ENCODE measurements at places on chromosomes 11 and 22. TPM values are rescaled to one million over a fixed set of nuclear protein-coding genes. Genes with fewer than 3 reads are reported as not detected.

DNA sequence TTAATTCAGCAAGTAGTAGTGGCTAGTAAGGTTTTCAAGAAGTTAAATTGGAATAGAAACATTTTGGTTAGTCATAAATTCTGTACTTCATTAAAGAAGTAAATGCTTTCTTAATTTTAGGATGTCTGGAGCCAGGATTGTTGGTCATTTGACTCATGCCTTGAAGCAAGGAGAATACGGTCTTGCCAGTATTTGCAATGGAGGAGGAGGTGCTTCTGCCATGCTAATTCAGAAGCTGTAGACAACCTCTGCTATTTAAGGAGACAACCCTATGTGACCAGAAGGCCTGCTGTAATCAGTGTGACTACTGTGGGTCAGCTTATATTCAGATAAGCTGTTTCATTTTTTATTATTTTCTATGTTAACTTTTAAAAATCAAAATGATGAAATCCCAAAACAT lies 25.8 kb downstream of the ACAT1 start:
- H3K4me3 ChIP-seq, result no peak overlapping the region
- no peak overlapping the region for H3K27ac ChIP-seq
- no peaks in the 10 kb centered on the region for H3K27me3 ChIP-seq
- no peak for DNase-seq

- no peak overlapping the region for H3K4me3 ChIP-seq
- no peaks in the 10 kb centered on the region for H3K4me1 ChIP-seq
- no peaks in the 10 kb centered on the region for H3K36me3 ChIP-seq
These were observed 282.8 kb downstream of the NTM start for GRCh38 chr11:131653260-131653659.

GRCh38 chr11:2775626-2776350 lies 76.0 kb upstream of the KCNQ1OT1 start:
- no peaks in the 10 kb centered on the region for H3K4me1 ChIP-seq
- no peaks in the 10 kb centered on the region for H3K27me3 ChIP-seq
- no peak overlapping the region for H3K4me3 ChIP-seq
- peak; percentile 68 for DNase-seq
- H3K27ac ChIP-seq, result no peak overlapping the region

- DNase-seq, result no peak
- no peaks in the 10 kb centered on the region for H3K36me3 ChIP-seq
- no peaks in the 10 kb centered on the region for H3K27me3 ChIP-seq
These were observed 8.5 kb downstream of the DCHS1 start for GRCh38 chr11:6646918-6647679.

DNA sequence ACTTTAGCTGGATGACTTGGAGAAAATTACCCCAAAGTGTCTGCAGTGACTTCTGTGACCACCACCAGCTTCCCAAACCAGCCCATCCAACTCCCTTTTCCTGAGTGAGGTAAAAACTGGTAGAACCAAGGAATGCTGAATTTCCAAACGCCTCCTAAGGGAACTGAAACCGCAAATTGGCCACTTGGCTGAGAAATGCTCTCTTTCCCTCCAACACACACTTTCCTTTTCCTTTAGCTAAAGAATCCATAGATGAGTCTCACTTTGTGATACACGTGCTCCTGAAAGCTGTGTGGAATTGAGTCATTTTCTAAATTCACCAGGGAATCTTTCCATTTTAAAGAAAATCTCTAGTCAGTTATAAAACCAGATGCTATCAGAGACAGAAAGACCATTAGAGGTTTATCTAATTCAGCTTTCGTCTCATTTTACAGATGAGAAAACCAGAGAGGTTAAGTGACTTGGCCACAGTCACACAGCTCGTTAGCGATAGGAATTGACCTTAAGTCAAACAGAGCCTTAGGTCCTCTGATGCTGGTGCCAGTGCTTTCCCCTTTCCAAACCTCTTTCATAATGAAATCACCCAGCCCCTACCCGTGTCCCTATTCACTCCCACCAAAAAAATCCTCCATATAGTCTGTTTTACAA lies 137.2 kb downstream of the COMMD9 start:
- H3K4me1 ChIP-seq, result no peaks in the 10 kb centered on the region
- H3K36me3 ChIP-seq, result no peaks in the 10 kb centered on the region
- no peak overlapping the region for H3K27ac ChIP-seq
- DNase-seq, result no peak

CRYBB1 gene
- total RNA-seq, result 1.4 TPM

- no peak overlapping the region for H3K27ac ChIP-seq
- peaks cover 7% of the 10 kb centered on the region for H3K36me3 ChIP-seq
- no peaks in the 10 kb centered on the region for H3K27me3 ChIP-seq
- H3K4me3 ChIP-seq, result no peak overlapping the region
- no peaks in the 10 kb centered on the region for H3K4me1 ChIP-seq
- no peak for DNase-seq
These were observed 293.2 kb downstream of the SWAP70 start for GRCh38 chr11:9957072-9957471.

KCTD14 gene
- total RNA-seq, result 2.0 TPM

MYBPC3 gene
- total RNA-seq, result 0.42 TPM

C1QTNF5 gene
- 42.4 TPM for total RNA-seq

OR51I1 gene
- total RNA-seq, result 0.49 TPM

- H3K4me1 ChIP-seq, result peaks cover 8% of the 10 kb centered on the region
- H3K27me3 ChIP-seq, result no peaks in the 10 kb centered on the region
- no peak overlapping the region for H3K27ac ChIP-seq
- H3K36me3 ChIP-seq, result no peaks in the 10 kb centered on the region
These were observed 37.5 kb upstream of the NNMT start for GRCh38 chr11:114258696-114259095.

- peak; percentile 38 for DNase-seq
- H3K36me3 ChIP-seq, result no peaks in the 10 kb centered on the region
- no peaks in the 10 kb centered on the region for H3K4me1 ChIP-seq
- no peak overlapping the region for H3K27ac ChIP-seq
- H3K27me3 ChIP-seq, result no peaks in the 10 kb centered on the region
These were observed 59.3 kb upstream of the NECTIN1 start for GRCh38 chr11:119788096-119788883.

DNA sequence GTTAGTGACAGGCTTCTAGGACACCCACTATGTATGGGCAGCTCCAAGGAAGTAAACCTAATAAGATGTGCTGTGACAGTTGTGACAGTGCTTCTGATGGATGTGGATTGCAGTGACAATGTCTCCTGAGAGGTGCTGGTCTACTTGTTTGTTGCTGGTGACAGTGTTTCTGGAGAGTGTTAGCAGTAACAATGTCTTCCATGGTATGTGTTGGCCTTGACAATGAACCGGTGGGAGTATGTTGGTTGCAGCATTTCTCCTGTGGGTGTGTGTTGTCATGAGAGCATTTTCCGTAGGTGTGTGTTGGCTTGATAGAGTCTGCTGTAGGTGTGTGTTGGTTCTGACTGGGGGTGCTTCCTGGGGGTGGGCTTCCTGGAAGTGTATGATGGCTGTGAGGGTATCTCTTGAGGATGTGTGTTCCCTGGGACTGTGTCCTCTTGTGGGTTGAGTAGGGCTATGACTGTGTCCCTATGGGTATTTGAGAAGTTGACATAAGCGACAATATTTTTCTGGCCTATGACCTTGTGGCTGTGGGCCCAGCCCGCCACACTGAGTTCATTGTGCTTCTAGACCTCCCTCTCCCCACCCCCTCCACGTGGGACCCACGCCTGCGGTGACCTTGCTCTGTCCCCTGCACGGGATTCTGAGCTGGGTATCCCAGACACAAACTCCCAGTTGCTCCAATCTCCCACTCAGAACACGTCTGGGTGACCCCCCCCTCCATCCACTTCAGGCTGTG lies 1.2 kb downstream of the DCHS1 start:
- no peak for DNase-seq
- no peaks in the 10 kb centered on the region for H3K36me3 ChIP-seq
- no peaks in the 10 kb centered on the region for H3K4me1 ChIP-seq
- no peaks in the 10 kb centered on the region for H3K27me3 ChIP-seq
- H3K4me3 ChIP-seq, result peak overlapping the region; percentile 66
- H3K27ac ChIP-seq, result no peak overlapping the region

DNA sequence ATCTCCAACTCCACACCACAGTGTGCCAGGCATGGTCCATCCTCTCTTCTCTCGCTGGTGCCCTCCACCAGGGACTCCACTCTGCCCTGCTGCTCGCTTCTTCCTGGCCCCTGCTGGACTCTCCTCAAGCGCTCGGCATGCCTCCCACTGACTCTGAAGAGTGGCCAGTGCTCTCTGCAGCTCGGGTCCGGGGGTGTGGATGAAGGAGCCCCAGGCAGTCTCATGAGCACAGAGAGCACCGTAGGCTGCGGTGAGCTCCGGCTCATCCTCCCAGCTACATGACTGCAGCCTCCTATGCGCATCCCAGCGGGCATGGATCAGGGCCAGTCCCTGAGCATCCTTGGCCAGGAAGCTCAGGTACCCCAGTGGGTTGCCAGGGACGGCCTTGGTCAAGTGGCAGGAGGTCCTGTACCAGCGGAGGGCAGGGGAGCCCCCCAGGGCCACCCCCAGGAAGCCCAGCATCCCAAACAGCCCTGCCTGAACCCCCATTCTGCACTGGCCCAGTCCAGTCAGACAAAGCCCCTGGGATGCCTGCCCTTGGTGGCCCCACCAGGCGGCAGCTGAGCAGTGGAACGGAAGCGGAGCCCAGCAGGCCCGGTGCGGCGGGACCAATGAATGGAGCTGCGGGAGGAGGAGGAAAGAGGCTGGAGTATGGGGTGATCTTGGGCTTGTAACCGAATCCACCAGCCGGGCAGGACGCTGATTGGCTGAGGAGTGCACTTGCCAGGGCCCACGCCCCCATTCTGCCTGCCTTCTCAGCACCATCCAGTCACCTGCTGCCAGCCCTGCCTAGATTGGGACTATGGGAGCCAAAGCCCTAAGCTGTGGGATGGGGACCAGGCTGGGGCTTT lies at the start of gene PLA2G3:
TSS of gene PLA2G3 (minus strand) at position 643 of the 851 bp plus-strand sequence. CDS start at position 489, 154 bp downstream.
- no peak for DNase-seq
- no peaks in the 10 kb centered on the region for H3K4me1 ChIP-seq
- no peaks in the 10 kb centered on the region for H3K27me3 ChIP-seq
- H3K4me3 ChIP-seq, result no peak within 1 kb of the TSS
- H3K36me3 ChIP-seq, result no peaks in the 10 kb centered on the region

DNA sequence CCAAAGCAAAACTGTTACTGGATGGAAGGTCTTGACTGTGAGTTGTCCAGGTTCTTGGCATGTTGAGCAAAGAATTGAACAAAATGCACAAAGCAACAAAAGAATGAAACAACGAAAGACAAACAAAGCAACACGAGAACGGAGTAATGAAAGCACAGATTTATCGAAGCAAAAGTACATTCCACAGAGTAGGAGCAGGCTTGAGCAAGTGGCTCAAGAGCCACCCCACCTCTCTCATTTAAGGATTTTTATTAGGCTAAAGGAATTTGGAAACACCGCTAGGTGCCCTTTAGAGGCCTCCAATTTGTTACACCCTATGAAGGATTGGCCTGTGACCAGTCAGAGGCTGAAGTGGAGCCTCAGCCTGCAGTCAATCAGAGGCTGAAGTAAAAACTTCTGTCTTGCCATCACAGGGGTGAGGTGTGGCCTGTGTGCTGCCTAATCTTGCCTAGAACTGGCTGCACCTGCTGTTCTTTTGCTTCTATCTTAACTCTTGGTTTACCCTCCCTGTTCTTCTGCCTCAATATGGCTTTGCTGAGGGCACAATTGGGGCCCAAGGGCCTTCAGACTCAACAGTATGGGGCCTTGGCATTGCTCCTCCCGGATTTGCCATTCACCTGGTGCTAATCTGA lies 59.4 kb upstream of the FTH1 start:
- no peak for DNase-seq
- no peaks in the 10 kb centered on the region for H3K4me1 ChIP-seq
- no peak overlapping the region for H3K4me3 ChIP-seq
- H3K27me3 ChIP-seq, result no peaks in the 10 kb centered on the region

OSM gene
- total RNA-seq, result 1.4 TPM

DNA sequence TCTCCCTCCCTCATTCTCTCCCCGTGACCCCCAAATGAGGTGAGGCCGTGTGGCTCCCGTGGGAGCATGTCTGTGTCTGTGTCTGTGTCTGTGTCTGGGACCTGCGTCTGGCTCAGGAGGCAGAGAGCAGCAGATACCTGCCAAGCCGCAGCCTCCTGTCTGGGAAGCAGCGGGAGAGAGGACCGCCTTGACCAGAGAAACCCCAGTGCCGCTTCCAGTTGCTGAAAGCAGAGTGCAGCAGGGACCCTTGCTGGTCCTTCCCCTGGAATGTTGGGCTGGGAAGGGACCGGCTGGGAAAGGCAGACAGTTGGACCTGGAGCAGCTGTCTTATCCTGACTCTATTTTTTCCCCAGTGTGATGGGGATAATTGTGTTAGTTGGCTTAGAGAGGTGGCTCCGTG lies 525 bp downstream of the CSDC2 start:
- peak overlapping the region; percentile 59 for H3K4me3 ChIP-seq
- DNase-seq, result no peak
- no peaks in the 10 kb centered on the region for H3K27me3 ChIP-seq
- peak overlapping the region; percentile 76 for H3K27ac ChIP-seq
- no peaks in the 10 kb centered on the region for H3K4me1 ChIP-seq

DNA sequence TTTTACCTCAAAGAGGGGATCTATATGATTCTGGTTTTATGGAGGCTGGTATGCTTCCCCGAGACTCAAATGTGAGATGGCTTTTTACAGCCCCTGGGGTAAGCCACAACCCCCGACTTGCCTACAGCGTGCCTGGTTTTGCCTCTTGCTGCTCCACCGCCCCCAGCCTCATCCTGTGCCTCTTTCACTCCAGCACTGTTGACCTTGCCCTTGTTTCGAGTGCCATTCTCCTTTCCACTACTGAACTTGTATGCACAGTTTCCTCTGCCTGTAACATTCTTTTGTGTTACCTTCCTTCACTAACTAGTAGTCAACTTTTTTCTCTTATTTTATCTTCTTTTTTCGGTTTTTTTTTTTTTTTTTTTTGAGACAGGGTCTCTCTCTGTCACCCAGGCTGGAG lies 219.0 kb upstream of the ZBED5 start:
- no peaks in the 10 kb centered on the region for H3K27me3 ChIP-seq
- no peak for DNase-seq
- no peak overlapping the region for H3K4me3 ChIP-seq
- no peaks in the 10 kb centered on the region for H3K4me1 ChIP-seq
- H3K36me3 ChIP-seq, result no peaks in the 10 kb centered on the region
- no peak overlapping the region for H3K27ac ChIP-seq

DNA sequence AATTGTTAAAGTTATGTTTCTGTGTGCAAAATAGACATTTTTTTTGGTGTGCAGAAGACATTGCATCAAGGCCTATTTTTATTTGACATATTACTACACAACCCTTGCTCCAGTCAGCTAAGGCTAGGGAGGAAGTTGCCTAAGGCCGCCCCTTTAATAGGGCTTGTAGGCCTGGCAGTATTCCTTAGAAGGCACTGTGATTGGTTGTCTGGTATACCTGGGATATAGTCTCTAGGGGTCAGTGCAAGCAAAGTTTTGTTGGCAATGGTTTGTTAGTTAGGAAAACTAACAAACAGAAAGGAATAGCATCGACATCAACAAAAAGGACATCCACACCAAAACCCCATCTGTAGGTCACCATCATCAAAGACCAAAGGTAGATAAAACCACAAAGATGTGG lies 16.9 kb downstream of the CCDC15 start:
- no peak overlapping the region for H3K4me3 ChIP-seq
- no peaks in the 10 kb centered on the region for H3K27me3 ChIP-seq
- H3K4me1 ChIP-seq, result no peaks in the 10 kb centered on the region
- no peak for DNase-seq

SHISA8 gene
- total RNA-seq, result not detected

NXPE1 gene
- not detected for total RNA-seq

- H3K4me3 ChIP-seq, result no peak overlapping the region
- no peaks in the 10 kb centered on the region for H3K4me1 ChIP-seq
- no peak for DNase-seq
- no peak overlapping the region for H3K27ac ChIP-seq
These were observed 8.2 kb downstream of the ABCG4 start for GRCh38 chr11:119157063-119157462.

TUB gene
- total RNA-seq, result 12.9 TPM

Measured in aorta (tissue), 5 donors.